Mesenteric fat pad (tissue), 1 donor: ENCODE measurements at places on chromosomes 6 and 20. TPM values are rescaled to one million over a fixed set of nuclear protein-coding genes. Genes with fewer than 3 reads are reported as not detected.

Gene ZNF334
- total RNA-seq: 0.90 TPM

Gene SEL1L2
- not detected for total RNA-seq

Gene SF3B5
- 106 TPM for total RNA-seq

Gene SLC17A4
- total RNA-seq: 0.10 TPM

Gene RCAN2
- 6.7 TPM for total RNA-seq

Gene C20orf204
- 0.74 TPM for total RNA-seq
